MG63 (cell line): ENCODE measurements at places on chromosomes 1 and 21.

- DNase-seq, result no peak
Measured at GRCh38 chr1:221708076-221708571, 33.8 kb downstream of the DUSP10 start.

DNA sequence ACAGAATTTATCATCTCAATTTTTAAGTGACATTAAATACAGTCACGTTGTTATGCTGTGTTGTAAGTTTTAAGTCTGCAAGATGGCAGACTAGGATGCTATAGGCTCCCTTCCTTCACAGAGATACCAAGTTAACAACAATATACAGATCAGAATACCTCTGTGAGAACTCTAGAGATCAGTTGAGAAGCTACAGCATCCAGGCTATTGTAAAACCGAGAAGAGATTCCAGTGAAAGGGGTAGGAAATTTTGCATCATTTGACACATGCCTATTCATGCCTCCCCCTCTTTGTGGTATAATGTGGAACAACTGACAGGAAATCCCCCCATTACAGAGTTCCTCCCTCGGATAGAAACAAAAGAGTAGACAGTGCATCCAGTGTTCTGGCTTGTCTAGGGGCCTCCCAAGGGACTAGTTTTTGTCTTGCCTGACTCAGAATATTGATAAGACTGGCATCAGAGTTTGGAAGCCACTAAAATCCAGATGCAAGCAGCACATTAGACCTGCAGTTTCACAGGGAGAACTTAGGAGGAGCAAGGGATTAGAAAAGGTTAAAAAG, 80.6 kb downstream of the LBR start:
- no peak for DNase-seq

DNA sequence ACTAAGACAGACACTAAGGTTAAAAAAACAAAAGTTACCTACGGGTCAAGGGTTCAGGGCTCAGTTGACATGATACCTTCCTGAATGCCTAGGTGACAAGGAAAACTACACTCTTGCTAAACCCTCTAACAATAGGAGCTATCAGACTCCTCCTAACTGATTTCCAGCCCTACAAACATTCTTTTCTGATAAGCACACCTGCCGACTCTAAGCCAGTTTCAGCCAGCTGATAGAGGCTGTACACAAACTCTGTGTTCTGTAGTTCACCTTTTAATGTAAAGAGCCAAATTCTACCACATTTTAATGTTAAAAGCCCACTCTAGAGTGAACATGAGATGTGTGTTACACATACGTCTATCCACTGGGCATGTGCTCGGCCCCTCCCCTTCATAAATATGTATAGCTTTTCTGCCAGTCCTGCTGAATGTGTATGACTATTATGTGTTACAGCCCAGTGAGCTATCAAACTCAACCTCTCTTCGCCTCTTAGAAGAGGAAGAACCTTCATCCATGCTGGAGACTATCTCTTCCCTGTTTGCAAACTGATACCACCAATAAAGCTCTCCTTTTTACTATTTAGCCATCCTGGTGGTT, 40.0 kb upstream of the FAM163A start:
- DNase-seq, result no peak

DNA sequence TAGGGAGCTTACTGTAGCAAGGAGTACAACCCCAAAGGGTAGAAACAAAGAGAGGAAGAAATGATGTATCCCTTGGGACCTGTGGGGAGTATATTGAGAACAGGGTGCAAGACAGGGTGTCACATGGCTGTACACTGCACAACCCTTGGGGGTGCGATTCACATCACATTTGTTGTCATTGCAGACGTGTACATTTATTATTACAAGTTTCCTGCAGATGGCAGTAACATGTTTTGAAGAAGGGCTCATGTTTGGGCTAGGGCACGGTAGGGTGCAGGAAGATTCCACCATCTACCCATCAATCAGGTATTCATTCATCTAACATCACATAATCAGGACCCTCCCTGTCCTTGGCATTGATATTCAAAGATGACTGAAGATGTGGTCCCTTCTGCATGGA, 62.5 kb downstream of the NDUFS5 start:
- no peak for DNase-seq
